ENCODE measurements at places on chromosomes 1 and 21.

DNA sequence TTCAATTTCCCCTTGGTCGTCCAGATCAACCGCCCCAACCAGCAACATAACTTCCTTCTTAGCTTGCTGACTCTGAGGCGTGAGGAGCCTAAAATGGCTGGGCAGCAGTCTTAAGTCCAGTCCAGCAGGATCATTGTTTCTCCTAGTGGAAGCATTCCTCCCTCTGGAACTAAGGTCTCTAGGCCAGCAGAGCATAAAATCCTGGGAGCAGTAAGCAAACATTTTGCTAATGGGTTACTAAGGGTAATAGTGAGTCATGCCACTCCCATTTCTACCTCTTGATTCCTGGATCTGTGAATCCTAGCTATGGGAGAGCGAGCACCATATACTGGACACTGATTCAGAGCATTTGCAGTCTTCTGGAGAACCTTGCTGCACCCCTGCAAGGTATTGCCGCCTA is 59.9 kb downstream of the ADSS2 start:
- DNase-seq: no peak

DNA sequence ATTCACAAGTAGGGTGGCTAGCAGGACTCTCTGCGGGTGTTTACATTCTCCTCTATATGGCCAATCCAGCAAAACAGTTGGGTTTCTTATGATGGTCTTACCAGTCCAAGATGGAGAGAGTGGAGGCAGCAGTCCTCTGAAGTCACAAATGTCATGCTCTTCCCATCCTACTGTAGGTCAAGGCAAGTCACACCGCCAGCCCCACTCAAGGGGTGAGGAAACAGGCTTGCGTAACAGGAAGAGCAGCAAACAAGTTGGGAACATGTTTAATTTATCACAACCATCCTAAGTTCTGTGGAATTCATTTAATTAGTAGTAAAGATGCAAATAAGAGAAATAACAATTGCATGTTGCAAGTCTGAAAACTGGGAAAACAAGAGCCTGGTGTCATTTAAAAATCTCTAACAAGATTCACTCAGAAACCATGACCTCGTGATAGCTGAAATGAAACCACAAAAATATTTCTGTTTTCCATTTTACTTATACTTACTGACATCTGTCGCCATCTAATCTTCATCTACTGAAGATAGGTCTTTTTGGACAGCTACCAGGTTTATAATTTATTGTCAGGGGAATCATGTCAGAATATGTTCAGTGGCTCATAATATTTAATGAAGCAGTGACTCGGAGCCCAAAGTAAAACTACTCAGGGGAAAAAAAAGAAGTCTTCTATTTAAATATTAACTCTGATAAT is 349.1 kb upstream of the FMN2 start:
- no peak for DNase-seq

DNA sequence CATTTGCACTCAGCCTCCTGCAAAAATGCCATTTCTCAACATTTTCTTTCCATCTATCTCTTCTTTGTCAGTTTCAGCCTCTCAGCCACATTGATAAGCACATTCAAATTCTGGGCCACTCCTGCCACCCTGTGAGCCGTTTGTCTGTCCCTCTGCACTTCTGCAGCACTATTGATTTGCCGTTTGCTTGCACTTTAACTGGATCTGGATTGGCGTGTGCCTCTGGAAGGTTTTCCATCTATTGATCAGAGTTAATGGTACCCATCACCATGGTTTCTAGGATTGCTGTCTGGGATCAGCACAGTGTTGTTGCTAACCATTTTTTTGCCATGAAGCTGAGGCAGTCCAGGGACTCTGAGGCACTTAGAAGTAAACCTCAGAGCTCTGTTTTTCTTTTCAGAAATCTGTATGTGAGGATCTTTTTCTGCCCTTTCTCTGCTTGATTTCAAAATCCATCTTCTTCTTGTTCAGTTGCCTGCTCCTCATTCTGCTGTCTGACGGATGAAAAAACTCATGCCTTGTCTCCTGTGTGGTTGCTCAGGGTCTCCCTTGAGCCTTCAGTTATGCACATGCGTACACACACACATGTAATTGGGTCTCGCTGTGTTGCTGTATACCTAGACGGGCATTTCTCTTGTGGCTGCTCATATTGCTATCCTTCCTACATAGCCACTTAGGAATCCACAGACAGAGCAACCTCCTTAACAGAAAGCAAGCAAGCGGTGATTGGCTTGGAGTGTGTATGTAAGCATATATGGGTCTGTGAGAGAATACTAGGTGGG is 67.9 kb downstream of the NOS1AP start:
- DNase-seq: no peak

GRCh38 chr21:34499116-34499515 is 12.9 kb downstream of the KCNE1 start:
- DNase-seq: no peak

GRCh38 chr1:236090741-236091147 is 25.9 kb upstream of the NID1 start:
- no peak for DNase-seq

GRCh38 chr1:161531986-161532643 is 7.8 kb downstream of the HSPA6 start:
- DNase-seq: no peak

DNA sequence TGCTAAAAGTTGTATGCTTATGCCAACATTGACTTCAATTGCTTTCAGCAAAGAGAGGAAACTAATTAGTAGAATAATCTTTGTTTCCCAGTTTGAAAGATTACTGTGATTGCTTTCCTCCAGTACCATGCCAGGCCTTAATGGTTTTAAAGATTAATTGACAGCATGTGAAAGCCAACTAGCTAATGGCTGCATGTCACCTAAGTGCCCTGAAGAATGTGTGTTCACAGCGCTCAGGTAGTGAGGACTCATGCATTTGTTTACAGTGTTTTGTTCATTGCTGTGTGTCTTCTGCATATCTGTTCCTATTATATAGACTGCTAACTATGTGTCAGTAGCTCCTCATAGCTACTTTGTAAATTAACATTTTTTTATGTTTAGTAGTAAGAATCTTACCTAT is 335.6 kb downstream of the LRRIQ3 start:
- DNase-seq: no peak

DNA sequence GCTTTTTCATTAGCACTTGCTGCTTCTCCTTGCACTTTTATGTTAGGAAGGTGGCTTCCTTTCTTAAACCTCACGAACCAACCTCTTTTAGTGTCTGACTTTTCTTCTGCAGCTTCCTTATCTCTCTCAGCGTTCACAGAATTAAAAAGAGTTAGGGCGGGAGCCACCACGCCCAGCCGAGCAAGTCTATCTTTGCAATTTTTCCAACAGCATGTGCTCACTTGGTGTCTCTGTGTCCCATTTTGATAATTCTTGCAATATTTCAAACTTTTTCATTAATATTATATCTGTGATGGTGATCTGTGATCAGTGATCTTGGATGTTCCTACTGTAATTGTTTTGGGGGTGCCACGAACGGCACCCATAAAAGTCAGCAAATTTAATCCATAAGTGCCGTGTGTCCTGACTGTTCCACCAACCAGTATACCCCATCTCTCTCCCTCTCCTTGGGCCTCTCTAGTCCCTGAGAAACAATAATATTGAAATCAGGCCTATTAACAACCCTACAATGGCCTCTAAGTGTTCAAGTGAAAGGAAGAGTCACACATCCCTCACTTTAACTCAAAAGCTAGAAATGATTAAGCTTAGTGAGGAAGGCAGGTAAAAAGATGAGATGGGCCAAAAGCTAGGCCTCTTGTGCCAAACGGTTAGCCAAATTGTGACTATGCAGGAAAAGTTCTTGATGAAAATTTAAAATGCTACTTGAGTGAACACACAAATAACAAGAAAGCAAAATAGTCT is 15.9 kb upstream of the ITPKB start:
- DNase-seq: no peak

DNA sequence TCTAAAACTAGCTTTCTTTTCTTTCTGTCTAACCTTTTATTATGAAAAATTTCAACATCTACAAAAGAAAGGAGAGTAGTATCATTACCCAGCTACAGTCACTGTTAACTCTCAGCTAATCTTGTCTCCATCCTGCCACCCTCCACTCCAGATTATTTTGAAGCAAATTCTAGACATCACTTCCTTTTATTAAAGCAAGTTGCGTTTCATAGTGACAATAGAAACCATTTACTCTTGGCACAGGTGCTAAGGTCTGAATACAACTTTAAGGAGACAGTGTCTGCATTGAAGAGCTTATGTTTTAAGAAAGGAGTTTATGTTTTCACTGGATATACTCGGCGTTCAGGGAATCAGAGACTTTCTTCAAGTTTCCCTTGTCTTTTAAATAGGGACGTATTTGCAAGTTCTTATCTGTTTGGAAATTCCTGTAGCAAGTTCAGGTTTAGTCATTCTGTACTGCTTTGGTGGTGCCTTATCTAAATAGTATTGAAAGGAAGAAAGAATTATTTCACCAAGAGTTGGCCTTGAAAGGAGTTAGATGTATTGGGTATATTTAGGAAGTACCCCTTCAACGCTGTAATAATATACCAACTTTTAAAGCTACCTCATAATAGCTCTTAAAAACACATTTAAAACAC is 42.7 kb downstream of the ITSN1 start:
- no peak for DNase-seq

DNA sequence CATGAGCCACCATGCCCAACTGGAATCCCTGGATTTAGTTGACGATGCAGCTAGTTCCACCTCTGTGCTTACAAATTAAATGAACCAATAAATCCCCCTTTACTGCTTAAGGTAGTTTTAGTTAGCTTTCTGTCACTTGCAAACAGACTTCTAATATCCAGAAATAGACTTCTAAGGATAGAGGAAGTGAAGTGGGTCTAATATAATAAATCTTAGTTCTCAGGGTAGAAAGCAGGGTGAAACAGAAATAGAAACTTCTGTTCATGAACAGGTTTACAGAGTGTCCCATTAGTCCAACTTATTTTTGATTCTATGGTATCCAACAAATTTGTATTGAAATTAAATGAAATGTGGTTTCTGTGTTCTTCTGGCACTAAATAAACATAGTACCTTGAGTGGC is 20.1 kb downstream of the BCAS2 start:
- no peak for DNase-seq

GRCh38 chr1:111599781-111600693 is 19.6 kb upstream of the RAP1A start:
- DNase-seq: no peak

DNA sequence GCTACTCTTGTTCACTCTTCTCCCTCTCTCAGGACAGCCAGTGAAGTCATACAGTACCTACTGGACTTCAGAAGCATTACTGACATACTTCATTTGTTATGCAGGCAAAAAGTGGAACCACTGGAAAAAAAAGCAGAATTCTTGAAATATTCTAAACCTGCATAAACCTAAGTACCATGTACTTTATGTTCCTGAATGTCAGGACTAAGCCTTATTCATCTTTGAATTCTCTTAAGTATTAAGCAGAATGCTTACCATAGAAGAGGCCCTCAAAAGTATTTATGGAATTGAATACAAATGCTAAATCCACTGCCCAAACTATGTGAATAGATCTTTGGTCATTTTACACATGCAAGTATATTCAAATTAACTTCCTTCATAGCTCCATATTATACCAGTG is 7.8 kb downstream of the PSMB2 start:
- DNase-seq: no peak

DNA sequence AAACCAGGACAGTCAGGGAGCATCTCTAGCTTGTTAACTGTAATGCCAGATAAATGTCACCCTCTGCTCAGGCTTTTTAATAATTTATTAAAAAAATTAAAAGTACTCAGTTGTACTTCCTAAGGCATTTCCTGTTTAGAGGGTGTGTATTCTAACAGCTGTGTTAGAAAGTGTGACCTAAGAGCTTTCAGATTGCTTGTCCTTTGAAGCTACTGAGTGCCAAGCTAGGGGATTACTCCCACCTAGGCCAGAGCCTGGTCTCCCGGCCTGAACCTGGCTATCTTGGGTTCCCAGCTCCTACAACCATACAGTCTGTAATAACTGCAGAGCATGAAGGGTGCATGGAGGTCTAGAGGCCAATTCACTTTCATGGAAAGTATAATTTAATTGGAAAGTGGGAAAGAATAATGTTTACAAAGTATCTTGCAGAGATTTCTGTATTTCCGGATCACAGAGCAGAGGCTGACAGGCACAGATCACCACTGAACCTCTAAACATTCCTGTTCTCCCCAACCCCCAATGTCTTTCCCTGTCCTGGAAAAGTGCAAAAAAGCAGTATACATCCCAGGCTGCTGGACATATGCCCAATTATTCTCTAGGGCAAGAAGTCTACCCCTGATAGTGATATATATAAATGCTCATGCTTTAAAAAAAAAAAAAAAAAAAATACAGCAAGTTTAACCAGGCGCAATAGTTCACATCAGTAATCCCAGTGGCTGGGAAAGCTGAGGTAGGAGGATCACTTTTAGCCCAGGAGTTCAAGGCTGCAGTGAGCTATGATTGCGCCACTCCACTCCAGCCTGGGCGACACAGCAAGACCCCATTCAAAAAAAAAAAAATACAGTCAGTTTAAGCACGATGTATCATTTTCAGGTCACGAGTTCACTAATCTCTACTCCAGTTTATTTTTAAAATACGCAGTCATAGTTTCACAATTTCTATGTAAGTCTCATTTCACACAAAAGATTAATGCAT is 36.7 kb upstream of the RAP1A start:
- no peak for DNase-seq

GRCh38 chr1:17125756-17126237 is 6.5 kb upstream of the PADI2 start:
- DNase-seq: peak; percentile 47

DNA sequence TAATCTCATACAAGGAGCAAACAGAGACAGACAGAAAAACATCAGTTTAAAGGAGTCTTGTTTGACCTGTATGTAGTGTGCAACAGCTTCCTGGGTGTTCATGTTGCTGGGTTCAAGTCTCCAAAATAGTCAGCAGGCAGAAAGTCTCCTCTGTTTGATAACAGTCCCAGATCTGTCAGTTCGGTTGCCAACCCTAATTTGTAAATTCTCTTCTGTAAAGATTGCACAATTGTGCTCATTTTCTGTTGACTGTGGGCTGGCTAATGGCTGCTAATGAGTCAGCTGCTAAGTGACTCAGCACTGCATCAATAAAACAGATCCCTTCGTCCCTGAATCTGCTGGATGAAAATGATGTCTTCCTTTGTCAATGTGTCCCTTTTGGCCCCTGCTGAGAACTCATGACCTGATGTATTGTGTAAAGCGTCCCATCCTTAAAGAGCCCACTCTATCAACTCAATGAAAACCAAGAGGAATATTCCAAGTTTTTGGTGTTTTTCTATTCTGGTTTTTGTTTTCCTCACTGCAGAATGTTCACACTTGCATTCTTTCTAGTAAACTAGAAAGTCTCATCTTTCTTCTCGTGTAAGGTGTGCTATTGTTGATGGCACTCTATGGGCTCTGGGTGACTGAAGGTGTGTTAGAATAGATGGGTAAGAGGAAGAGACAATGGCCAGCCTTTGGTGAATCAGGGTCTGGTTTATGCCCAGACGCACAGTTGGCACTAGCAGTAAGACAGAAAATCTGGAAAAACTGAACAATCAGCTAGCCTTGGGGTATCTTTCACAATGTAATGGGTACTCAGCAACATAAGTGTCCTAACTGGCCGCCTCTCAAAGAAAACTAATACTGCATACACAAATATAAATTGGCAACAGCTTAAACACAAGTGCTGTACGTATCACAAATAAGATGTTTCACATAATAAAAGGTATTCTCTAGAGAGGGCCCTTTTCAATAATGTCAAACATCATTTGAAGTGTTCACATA is 75.1 kb upstream of the SIPA1L2 start:
- no peak for DNase-seq

- no peak for DNase-seq
Observed at GRCh38 chr1:86739648-86740509, 35.5 kb downstream of the SH3GLB1 start.

GRCh38 chr1:156376958-156377919 is 8.2 kb downstream of the RHBG start:
- no peak for DNase-seq

GRCh38 chr1:54461731-54462596 is 55.8 kb upstream of the SSBP3 start:
- no peak for DNase-seq
